Fibroblast of skin of abdomen (primary cell): ENCODE measurements at places on chromosomes 12 and 14.

- peak; percentile 20 for DNase-seq
Measured at GRCh38 chr14:91891721-91892220, 24.4 kb upstream of the TC2N start.

- peak; percentile 11 for DNase-seq
Measured at GRCh38 chr12:78038986-78039385, 208.3 kb downstream of the NAV3 start.

DNA sequence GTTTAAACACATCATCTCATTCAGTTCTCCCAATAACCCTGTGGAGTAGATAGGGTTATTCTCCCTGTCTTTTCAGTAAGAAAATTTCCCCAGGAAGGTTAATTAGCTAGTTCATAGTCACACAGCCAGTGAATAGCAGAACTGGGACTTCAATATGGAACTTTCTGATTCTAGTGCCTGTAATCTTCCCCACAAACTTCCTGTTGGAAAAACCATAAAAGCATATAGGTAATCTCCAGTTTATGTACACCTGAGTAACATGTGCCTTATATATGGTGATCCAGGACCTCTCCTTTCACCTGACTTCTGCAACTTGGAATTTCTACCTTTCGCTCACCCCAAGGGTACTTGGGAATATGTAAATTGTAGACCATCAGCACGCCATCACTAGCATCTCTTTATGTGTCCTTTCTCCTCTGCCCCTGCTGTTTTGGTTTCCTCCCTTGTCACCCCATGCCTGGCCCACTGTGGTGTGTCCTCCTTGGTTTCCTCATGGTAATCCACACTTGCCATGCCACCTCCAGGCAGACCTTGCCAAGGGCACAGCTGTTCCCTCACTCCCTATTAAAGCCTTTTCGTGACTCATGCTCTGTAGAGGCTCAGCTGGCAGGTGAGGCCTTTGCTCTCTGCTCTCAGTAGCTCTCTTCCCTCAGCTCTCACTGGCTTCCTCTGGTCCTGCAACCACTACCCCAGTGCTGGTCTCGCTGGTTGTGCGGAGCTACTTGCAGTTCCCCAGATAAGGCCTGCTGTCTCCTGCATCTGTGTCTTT lies 16.7 kb downstream of the TBC1D30 start:
- no peak for DNase-seq

DNA sequence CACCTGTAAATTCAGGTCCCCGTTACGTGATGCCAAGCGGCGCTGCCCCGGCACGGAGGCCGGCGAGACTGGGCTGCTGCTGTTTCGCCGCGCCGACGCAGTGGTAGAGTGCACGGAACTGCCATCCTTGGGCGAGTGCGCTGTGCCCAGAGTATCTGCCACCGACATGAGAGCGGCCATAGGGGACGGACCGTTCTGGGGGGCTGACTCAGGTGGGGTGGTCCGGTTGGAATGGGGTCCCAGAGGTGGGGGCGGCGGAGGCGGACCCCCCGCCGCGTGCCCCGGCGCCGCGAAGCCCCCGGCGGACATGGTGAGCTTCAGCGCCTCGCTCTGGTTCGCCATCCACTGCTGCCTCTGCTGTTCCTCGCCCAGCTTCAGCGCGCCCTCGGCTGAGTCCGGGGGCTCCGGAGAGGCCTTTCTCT lies 2.8 kb downstream of the IRF2BPL start:
- no peak for DNase-seq

- no peak for DNase-seq
Measured at GRCh38 chr14:92542766-92543554, 29.4 kb downstream of the RIN3 start.

DNA sequence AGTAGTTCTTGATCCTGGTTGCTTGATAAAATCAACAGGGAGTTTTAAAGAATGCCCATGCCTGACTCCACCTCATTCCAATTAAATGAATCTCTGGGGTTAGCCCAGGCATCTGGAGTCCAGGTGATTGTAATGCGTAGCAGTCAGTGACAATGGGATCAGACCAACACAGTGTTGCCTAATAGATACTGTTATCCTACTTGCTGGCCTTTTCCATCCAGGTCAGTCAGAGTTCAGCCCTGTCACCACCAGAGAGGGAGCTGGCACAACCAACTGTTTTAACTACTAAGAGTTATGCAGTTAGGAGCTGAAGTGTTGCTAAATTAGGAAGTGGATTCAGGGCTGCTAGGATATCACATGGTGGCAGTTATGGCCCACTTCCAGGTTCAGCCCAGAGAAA lies 107.1 kb downstream of the GPR135 start:
- peak; percentile 86 for DNase-seq

- DNase-seq: peak; percentile 72
Measured at GRCh38 chr12:7542813-7543212, 39.2 kb upstream of the CD163 start.

DNA sequence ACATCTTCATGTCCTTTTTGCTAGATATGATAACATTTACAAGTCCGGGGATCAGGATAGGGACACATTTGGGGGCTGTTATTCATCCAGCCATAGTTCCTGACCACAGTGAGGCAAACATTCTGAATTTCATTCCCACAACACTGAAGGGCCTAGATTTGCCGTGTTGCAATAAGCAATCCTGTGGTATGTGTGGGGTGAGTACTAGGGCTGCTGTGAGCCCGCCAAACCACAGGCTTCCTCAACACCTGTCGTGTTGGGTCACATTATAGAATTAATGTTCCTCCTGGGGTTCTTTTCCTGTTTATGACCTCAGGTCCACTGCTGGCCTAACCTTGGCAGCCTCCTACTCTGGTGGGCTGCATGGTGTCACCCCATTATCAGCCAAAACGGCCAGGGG lies 119.2 kb downstream of the TBC1D30 start:
- DNase-seq: peak; percentile 56

DNA sequence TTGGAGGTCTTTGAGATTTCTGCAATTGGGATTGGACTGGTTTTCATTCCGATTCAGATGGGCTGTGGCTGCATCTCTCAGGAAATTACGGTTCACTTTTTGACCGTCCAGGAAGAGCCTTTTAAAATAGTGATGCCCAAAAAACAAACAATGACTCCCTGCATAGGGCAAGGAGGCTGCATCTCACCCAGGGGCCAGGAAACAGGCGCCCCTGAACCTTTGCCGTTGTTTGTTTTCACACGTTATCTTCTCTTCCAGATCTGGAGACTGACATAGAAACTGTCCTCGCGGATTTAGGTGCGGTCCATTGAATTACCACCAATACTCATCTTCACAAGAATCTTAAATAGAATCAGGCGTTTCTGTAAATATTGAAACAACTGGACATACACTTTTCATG lies 66.0 kb downstream of the FLRT2 start:
- DNase-seq: no peak

GRCh38 chr12:100123316-100124095 lies 19.2 kb downstream of the BLTP3B start:
- DNase-seq: no peak

DNA sequence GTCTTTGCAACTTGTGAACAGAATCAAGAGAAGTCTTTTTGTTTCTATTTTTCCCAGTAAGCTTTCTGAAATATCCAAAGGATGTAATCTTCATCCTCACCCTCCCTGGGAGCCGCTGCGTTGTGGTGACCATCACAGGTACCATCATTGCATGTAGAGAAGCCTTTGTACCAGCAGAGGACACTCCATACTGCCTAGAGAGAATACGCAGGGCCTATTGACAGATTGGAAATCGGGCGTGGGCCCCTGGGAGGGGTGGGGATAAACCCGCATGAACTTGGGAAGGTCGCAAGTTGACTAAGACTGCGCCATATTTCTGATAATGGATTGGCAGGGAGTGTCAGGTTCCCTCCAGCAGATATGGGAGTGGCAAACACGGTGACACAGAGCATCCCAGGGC lies 12.7 kb downstream of the KRT1 start:
- no peak for DNase-seq

DNA sequence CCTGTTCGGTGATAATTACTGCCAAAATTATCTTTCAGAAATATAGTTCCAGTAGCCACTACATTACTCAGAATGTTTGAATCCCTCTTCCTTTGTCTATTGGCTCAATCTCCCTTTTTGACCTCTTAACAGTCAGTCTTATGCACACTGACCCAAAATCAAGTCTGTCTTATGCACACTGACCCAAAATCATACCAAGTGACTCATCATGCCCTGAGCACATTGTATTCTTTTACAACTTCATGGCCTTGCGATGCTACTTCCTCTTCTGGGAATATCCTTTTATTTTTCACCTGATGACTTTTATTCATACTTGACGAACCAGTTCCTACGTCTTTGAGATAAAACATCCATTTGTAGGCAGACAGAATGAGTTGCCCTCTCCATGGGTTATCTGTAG lies 182.3 kb downstream of the NPAS3 start:
- peak; percentile 4 for DNase-seq

DNA sequence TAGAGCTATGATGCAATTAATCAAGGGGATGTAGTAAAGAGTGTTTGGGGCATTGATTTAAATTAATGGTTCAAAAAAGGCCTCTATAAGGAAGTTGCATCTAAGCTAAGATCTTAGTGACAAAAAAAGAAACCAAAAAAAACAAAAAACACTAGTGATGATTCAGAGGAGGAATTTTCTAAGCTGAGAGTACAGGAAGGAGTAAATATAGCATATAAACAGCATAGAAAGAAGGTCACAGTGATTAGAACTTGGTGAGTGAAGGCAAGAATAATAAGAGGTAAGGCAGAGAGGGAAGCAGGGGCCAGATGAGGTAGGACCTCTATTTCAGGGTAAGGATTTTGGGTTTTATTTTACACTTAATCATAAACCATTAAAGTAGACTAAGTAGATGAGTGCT lies 48.0 kb upstream of the PDZRN4 start:
- DNase-seq: no peak

DNA sequence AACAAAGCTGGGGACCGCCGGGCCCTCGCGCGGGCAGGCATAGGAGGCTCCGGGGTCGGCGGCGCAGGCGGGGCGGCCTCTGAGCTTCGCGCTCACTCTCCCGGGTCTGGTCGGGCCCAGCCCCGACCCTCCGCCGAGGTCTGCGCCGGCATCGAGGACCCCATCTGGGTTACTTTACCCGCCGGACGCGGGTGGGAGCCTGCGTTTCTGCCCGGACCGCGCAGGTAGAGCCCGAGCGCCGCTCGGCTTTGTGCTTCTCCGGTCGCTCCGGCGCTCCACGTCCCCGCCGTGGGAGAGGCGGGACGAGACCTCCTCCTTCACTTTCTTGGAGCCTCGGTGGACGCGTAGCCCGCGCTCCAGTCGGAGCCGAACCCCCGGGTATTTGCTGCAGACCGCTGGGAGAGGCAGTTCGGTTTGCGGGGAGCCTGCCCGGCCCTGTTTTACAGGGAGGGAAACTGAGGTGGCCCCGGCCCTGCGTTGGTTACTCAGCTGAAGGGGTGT lies 63.2 kb downstream of the FBXL14 start:
- no peak for DNase-seq

GRCh38 chr14:45877981-45878380 lies 625.0 kb upstream of the MIS18BP1 start:
- no peak for DNase-seq

- no peak for DNase-seq
Measured at GRCh38 chr12:49537231-49537751, 1.5 kb upstream of the KCNH3 start.

- no peak for DNase-seq
Measured at GRCh38 chr14:55508676-55509075, 68.3 kb upstream of the TBPL2 start.

GRCh38 chr12:19704966-19705365 lies 265.7 kb downstream of the AEBP2 start:
- DNase-seq: peak; percentile 29

DNA sequence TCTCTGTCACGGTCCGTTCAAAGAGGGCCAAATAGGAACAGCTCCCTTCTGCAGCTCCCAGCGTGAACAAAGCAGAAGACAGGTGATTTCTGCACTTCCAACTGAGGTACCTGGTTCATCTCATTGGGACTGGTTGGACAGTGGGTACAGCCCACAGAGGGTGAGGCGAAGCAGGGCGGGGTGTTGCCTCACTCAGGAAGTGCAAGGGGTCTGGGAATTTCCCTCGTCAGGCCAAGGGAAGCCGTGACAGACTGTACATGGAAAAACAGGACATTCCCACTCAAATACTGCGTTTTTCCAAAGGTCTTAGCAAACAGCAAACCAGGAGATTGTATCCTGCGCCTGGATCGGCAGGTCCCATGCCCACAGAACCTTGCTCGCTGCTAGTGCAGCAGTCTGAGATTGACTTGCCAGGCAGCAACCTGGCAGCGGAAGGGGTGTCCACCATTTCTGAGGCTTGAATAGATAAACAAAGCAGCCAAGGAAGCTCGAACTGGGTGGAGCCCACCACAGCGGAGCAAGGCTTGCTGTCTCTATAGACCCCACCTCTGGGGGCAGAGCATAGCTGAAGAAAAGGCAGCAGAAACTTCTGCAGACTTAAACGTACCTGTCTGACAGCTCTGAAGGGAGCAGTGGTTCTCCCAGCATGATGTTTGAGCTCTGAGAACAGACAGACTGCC lies 22.7 kb downstream of the SLC38A1 start:
- no peak for DNase-seq

DNA sequence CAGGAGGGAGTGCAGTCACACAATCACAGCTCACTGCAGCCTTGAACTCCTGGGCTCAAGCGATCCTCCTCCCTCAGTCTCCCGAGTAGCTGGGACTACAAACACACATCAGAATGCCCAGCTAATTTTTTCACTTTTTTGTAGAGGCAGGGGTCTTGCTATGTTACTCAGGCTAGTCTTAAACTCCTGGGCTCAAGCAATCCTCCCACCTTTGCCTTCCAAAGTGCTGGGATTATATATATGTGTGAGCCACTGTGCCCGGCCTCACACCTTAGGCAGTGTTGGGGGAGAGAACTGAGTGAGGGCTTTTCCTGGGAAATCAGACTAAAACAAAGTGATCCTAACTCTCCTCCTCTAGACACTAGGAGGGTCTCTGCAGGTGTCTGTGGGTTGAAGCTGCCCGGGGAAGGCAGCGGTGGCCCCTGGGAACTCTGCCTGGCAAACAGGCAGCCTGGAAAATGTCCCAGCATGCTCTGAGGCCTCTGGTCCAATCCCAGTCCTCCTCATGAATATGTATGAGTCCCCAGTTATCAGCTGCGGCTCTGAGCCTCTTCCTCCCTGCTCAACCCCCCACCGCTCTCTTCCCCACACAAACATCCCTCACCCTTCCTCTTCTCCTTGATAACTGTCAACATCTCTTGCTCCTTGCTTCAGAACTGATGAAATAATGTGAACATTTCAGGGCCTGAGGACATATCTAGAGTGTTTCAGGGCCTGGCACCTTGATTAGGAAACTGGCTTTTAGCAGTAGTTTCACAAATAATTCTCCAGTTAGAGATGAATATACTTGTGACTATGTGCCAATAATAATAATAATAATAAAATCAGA lies 7.9 kb upstream of the NAA25 start:
- peak; percentile 57 for DNase-seq

- no peak for DNase-seq
Measured at GRCh38 chr14:104011824-104012517, 69.6 kb upstream of the RD3L start.

GRCh38 chr14:31716208-31716607 lies 155.0 kb downstream of the NUBPL start:
- DNase-seq: no peak
